ENCODE measurements at places on chromosomes 3 and 15.

GRCh38 chr15:51379390-51379789 is 37.9 kb downstream of the GLDN start:
- no peak for DNase-seq

DNA sequence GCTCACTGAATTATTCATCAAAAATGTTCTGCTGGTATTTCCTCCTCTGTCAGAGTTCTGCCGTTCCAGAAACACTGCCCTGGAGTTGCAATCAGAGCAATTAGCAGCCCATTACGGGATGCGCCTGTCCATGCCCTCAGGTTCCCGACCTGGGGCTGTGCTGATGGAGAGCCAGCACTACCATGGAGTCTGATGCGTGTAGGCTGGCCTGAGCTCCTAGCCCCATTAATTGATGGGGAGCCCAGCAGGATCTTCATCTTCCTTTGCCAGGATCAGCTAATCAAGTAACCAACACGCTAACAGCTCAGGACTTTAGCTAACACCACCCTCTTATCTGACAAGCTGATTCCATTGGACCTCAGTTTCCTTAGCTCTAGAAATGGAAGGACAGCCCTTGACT is 164.2 kb downstream of the ABHD5 start:
- no peak for DNase-seq

DNA sequence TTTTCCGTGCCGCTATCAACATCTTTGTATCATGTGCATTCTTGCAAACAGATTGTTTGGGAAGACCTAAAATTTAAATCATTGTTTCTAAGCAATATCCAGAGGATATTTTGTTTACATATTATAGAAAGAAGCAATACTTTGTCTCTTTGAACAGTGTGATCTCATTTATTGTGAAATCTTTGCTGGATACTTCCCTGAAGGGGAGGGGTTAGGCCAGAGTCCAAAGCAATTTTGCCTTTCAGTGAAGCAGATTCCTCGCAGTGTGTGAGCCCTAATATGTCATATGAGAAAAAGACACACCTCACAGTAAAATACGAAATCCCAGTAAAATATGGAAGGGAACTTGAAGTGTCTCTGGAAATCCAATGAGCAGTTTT is 158.7 kb upstream of the SLCO3A1 start:
- no peak for DNase-seq

- no peak for DNase-seq
Measured at GRCh38 chr3:123396171-123397049, 52.5 kb downstream of the ADCY5 start.

DNA sequence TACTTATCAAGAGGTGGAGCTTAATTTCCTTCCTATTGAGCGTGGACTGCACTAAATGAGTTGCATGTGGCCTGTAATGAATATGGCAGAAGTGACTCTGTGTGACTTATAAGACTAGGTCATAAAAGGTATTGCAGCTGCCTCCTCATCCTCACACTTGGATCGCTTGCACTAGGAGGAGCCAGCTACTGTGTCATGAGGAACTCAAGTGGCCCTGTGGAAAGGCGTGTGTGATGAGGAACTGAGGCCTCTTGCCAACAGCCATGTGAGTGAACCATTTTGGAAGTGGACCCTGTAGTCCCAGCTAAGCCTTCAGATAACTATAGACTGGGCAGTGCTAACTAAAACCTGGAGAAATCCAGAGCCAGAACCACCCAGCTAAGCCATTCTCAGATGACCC is 7.1 kb upstream of the SLC30A4 start:
- no peak for DNase-seq

GRCh38 chr3:2921903-2922302 is 188.3 kb downstream of the IL5RA start:
- DNase-seq = peak; percentile 21

DNA sequence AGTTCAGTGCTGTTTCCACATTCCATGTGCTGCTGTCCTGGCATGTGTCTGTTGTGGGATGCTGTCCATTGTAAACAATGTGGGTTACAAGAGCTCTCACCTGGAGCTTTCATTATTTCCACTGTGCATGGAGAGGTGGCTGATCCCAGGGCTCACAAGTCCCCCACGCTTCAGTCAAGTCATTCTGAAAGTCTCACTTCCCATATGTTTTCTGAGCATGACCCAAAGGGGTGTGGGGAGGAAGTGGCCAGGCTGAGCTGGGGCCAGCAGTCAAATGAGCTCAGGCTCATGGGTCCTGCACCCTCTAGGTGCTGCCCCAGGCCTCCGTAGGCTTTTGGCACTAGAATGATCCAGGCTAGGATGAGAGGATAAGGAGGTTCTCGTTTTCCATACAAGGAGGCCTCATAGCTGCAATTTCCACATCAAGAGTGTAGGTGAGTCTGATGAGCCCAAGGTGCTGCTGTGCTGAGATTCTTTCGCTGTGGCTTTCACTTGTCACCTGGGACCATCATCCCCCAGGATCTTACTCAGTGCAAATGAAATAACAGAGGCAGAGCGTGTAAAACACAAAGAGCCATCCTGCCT is 22.0 kb downstream of the STARD5 start:
- DNase-seq = no peak

DNA sequence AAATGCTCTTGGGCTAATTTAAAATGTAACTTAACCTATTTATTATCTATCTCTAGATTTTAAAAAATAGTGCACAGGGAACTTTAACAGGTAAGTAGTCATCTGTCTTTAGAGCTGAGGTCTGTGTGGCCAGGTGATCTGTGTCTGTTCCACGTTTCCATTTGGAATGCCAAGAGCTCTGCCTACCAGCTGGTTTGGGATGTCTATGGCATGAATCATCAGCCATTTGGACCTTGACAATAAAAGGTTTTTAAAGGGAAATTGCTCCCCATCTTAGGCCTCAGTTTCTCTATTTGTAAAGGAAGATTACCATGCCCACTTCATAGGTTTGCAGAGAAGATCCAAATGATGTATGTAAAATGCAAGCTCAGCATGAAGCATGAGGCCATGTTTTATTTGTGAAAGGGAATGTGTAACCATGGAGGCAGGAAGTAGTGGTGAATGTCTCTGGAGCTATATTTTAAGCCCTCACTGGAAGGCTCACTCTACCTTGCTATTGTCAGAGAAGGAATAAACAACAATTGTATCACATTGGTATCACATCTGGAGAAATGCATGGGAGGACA is 548.1 kb upstream of the LMCD1 start:
- no peak for DNase-seq

DNA sequence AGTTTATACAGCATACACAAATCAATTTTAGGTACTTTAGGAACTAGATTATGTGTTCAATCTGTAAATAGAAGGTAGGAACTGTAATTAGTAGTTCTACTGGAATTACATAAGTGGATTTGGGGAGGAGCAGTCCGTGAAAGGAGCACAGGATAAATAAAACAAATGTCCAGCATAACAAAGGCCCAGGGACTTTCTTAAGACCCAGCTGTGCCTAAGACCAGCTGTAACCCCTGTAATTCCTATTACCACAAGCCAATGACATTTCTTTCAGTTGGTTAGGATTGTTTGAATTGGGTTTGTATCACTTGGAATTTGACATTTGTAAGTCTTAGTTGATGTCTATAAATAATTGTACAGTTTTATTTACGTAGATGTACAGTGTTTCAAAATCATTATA is 4.8 kb upstream of the ZBTB20 start:
- peak; percentile 67 for DNase-seq

GRCh38 chr15:25088261-25088790 is 133.5 kb downstream of the SNRPN start:
- DNase-seq = no peak

- DNase-seq = no peak
Measured at GRCh38 chr3:117404730-117405129, 695.2 kb downstream of the TUSC7 start.

GRCh38 chr3:118817748-118818165 is 216.9 kb downstream of the IGSF11 start:
- DNase-seq = peak; percentile 82

DNA sequence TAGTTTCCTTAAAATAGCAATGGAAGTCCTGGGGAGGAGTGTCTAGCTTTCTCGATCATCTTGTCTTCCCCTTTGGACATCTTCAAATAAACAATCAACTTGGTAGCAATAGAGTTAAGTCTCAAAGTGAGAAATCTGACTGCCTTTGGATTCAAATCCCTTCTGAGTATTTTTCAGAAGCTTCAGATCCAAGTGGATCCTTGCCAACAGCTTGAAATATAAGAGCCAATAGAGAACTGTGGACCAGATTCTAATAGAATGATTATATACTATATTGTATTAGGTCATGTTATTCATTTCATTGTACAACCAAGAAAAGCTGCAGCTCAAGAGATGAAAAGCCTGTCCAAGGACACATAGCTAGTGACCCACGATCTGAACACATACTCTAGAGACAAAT is 60.2 kb downstream of the SYNPR start:
- no peak for DNase-seq

DNA sequence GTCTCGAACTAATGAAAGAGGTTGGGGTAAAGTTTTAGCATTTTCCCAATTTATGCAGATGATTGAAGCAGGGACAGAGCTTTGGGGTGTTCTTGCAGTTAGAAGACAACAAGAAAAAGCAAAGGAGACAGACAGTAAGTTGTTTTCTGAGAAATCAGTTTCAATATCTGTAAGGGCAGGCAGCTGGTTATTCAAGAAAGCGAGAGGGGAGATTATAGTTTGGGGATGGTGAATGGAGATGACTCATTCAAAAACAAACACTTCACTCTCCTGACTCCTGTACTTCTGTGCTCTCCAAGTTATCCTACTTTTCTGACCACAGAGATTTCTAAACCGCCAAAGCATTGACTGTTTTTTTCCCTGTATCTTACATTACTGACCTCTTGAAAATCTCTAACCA is 352.0 kb downstream of the GAP43 start:
- DNase-seq = no peak

DNA sequence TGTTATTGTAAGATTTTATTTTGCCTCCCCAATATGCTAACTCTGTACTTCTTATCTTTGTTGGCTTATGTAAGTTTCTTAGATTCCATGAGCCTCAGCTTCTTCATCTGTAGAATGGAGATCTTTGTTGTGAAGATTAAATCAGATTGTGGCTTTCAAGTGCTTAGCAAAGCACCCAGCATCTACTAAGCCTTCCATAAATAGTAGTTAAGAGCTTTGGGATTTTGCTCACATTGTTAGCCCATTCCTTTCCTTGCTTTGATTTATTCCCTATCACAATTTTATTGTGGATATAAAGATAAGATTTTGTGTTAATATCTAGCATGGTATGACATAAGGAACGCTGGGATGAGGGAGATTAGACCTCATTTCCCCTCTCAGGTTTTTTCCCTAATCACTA is 501.4 kb downstream of the PYDC2 start:
- DNase-seq = no peak

DNA sequence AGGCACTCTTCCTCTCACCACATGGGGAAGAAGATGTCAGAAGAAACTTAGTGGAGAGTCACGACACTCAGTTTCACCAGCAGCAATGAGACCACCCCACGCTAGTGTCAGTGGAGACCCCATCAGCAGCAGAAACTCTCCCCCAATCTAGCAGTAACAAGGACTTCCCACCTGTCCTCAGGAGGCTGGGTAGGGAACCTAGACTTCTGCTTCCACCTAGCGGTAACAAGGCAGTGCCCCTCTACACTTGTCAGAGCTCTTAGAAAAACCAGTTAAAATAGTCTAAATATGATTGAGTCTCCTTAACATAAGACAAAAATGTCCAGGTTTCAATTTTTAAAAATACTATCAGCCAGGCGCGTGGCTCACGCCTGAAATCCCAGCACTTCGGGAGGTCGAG is 57.3 kb downstream of the TRAT1 start:
- no peak for DNase-seq

GRCh38 chr15:100115711-100116090 is 226.1 kb downstream of the ADAMTS17 start:
- DNase-seq = no peak

DNA sequence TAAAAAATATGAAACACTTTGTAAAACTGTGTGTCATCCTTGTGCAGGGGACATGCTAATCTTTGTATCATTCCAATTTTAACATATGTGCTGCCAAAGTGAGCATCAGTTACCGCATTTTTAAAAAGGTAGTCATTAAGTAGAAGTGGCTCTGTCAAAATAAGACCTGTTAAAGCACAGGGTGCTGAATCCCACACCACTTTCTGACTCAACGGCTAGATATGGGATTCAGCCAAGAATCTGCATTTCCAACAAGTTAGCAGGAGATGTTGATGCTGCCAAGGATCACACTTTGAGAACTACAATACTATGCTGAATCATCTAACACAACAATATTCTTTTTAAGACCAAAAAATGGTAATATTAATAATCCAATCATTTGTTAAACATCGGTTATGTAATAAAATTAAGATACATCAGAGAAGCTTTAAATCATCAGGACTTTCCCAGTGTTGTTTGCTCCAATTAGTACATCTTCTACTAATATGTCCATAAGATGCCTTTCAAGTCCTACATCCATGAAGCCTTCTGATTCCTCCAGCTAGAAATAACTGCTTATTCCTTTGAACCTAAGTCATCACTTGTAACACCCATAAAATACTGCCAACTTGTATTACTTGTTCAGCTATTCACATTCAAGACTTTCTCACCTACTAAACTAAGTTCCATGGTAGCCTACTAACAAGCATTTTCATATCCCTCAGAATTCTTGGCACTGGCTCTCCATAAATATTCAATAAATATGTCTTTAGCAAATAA is 71.1 kb downstream of the TBL1XR1 start:
- DNase-seq = no peak

GRCh38 chr3:12869035-12869621 is 27.8 kb upstream of the RPL32 start:
- peak; percentile 93 for DNase-seq

DNA sequence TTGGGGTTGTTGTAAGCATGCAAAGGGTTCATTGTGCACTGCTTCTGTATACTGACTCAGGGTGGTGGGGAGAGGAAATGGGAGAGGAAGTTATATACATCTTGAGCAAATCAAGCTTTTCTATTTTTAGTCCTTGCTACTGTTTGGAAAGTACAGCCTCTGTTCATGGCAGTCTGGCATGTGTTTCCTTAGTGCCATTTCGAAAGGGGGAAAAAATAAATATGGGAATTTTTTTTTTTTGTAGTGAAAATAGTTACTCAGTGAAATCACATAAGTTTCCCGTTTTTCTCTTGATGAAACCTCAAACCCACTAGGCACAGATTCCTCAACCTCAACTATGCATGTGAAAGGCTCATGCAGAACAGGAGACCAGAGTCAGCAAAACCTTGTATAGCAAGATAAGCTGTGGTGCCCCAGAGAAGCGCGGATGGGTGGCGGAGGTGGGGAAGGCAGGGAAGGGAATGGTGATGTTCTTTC is 353.3 kb downstream of the LPP start:
- DNase-seq = no peak

- peak; percentile 79 for DNase-seq
Measured at GRCh38 chr3:154121701-154122551, 736 bp downstream of the ARHGEF26 start.

DNA sequence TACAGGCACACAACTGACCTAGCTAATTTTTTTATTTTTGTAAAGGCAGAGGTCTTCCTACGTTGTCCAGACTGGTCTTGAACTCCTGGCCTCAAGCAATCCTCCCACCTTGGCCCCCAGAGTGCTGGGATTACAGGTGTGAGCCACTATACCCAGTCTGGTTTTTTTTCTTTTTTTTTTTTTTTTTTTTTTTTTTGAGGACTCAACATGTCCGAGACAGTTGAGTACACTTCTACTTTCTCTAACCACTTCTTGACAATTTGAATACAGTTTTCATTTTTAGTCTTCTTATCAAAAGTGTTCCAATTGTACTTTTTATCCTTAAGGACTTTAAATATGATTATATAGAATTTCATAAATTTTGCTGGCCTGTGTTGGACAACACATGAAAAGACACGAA is 7.4 kb upstream of the GSK3B start:
- no peak for DNase-seq

- DNase-seq = no peak
Measured at GRCh38 chr3:11116336-11117059, 37.8 kb upstream of the HRH1 start.

- no peak for DNase-seq
Measured at GRCh38 chr15:42083916-42084315, 10.4 kb downstream of the PLA2G4D start.

Measured in neural progenitor cell (in vitro differentiated cells).